ENCODE measurements at places on chromosomes 6 and 20.

DNA sequence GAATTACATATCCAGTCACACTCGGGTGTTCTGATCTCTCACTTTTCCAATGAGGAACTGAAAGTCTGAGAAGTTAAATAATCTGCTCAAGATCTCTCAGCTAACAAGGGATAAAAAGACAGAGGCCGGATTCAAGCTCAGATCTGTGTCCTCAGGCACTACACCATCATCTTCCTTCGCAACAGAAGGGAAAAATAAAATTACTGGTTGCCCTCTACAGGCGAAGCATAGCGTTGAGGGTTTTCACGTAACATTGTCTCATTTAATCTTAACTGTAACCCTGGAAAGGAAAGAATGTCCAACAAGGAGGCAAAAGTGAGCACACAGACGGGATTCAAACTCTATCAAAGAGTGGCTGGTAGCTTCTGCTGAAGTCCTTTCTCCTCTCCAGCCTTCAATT is 67.8 kb upstream of the ANKEF1 start:
- peak; percentile 14 for DNase-seq

DNA sequence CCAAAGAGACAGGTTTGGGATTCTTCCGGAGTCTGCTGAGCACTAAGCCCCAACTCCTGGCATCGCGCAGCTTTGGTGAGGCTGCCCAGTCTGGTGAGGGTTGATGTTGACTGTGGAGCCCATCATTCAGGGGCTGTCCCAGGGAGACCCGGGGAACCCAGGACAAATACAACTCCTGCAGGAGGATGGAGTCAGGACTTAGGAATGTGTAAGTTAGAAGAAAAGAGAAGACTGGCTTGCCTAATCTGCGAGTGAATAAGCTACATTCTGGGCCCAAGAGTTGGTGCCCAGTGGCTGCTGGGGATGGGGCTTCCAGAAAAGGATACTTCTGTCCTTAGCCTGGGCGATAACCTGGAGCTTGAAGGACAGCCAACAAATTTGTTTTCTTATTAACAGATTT is 47.9 kb downstream of the STK35 start:
- DNase-seq: no peak

GRCh38 chr6:148451690-148452089 is 109.1 kb downstream of the SASH1 start:
- no peak for DNase-seq

- DNase-seq: no peak
These were observed 100.0 kb downstream of the CRYBG1 start for GRCh38 chr6:106460481-106460880.

DNA sequence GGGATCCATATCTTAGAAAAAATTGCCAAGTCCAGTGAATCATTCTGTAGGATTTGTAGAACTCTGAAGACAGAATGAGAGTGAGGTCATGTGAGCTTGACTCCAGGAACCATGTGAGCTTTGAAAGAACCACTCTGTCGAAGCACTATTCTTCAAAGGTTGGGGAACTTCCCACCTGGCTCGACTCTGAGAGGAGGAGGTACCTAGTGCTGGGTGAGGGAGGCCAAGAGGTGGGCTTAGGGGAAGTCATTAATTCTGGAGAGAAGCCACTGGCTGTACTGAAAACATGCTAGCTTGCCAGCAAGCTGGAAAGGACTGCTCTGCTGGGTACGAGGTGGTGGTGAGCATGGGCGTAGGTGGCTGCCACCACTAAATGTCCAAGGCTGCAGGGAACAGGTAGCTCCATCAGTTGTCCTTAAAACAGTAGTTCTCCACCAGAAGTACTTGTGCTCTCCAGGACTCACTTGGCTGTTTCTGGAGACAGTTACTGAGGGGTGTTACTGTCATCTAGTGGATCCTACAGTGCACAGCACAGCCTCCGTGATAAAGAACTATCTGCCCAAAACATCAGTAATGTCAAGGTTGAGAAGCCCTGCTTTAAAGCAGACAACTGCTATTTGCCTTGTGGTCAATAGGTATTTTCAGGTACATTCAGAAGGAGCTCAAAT is 34.7 kb upstream of the SYNJ2 start:
- DNase-seq: peak; percentile 69

DNA sequence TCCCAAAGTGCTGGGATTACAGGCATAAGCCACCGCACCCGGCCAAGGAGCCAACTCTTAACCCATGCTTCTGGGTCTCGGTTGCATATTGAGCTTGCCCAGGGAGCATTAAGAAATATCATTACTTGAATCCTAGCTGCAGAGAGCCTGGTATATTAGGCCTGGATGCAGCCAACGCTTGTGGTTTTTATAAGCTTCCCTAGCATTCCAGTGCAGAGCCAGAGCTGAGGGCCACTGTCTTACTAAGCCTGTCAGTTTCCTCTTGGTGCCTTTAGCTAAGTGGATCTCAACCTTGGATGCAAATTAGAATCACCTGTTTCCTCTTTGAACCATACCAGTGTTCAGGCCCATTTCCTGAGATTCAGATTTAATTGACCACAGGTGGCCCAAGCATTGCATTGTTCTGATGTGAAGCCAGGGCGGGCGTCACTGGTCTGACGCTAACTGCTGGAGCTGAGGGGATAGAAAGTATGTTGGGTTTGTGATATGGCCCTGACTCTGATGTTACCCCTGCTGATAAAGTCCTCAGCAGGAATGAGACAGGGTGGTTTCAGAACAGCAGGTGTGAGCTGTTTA is 76.3 kb downstream of the BTBD3 start:
- no peak for DNase-seq

DNA sequence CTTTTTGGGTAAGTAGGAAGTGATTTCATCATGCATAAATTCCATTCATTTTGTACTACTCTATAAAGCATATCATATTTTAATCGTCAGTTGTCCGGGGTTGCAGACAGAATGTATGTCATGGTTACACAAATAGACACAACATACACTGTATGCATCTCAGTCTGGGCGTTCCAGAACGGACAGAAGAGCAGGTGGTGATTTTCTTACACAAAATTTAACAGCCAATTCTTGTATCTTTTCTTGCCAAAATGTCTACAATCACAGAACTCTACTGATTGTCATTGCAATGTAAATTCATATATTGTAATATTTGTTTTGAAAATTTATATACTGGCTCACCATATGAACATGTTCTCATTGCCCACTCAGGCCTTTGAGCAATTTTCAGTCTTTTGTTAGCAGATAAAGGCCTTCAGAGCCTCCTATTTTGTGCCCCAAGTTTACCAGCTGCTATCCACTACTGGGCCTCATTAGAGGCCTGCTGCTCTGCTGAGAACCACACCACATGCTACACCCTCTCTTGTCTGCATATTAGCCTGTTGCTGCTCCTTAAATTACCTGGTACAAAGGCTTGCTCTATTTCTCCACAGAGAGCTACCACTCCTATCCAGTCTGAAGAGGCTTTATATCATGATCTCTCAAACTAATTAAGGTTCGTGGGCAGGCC is 61.5 kb downstream of the PRDM13 start:
- peak; percentile 48 for DNase-seq

GRCh38 chr20:13461849-13462458 is 176.8 kb downstream of the TASP1 start:
- no peak for DNase-seq

- no peak for DNase-seq
These were observed 2.5 kb downstream of the SMIM13 start for GRCh38 chr6:11096109-11096508.

DNA sequence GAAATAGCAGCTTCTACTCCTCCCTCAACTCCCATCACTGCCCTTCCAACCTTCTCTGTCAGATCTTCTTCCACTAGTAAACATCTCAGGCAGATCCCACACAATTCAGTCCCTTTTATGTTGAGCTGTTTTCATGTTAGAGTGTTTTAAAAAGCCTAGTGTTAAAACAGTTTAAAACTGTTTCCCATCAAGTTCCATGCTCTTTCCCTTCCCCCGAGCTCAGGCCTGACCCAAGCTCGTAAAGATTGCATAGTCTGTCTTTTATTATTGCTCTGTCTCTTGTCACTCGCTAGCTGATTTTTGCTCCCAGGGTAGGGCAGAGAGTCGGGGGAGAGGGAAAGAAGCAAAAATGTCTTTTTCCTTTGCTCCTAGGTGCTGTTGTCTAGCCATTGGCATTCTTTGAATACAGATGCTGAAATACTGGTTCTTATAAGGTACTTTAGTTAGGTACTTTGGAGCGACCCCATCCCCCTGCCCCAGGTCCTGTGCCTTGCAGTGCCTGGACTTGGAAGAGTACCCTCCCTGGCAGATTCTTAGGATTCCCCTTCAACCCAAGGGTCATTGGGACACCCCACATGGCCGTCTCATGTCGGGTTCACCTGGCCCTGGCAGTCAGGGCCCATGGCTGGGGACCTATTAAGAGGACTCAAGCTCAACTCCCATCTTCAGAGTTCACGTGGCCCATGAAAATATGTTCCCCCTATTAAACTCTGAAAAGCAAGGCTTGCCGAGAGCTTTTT is 101.2 kb upstream of the ARMC2 start:
- DNase-seq: no peak

DNA sequence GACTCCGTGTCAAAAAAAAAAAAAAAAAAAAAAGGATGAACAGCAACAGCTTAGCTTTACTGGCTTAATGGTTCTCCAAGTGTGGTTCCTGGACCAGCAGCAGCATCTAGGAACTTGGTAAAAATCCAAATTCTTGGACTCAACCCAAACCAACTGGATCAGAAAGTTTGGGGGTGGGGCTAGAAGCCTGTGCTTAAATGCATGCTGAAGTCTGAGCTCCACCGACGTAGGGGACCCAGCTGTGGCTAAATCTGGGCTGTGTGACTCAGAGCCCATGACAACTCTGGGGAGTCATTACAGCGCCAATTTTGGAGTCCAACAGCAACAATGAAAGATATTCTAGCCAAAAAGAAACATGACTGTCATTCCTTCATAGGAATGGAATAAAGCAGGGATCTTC is 13.6 kb upstream of the CHD6 start:
- DNase-seq: no peak

DNA sequence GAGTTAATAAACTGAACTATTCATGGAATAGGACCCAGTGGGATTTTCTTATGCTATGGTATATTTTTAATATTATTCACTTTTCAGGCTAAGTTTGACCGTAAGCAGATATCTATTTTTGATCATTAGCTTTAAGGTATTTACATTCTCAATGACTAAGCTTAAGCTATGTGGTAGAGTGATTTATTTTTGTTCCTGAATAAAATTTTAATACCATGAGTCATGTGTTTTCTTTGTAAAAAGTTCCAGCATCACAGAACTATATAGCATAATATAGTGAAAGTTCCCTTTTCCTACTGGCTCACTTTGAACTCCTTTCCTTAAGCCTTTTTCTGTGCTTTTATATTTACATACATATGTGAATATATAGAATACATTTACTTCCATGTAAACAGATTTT is 75.8 kb downstream of the BCKDHB start:
- no peak for DNase-seq

- DNase-seq: no peak
These were observed 28.8 kb upstream of the ZBTB24 start for GRCh38 chr6:109511832-109512231.

GRCh38 chr6:447381-448165 is 56.0 kb downstream of the IRF4 start:
- no peak for DNase-seq

DNA sequence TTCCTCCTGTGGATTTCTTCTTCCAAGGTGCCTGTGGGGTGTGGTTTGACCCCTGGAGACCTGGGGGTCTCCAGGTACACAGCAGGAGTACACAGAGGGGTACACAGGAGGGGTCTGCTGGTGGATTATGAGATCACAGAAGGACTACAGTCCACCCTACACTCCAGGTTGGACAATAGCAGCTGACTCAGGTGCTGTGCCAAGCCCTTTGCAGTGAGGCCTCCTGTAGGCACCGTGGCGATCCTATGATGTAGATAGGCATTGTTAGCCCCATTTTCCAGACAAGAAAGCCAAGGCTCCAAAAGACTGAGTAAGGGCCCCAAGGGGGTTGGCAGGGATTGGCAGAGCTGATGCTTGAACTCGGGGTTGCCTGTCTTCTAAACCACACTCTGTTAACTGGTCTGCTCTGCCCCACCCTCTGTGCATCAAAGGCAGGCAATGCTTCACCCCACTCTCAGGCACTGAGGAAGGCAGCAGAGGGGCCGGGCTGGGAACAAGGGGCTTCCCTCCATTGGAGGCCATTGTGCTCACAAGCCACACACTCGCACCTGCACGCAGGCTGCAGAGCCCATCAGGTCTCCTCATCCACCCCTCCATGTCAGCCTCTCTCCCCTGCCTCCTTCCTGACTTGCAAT is 77.5 kb upstream of the SIRPA start:
- DNase-seq: no peak

- DNase-seq: no peak
These were observed 39.7 kb upstream of the ATXN1 start for GRCh38 chr6:16800942-16801341.

DNA sequence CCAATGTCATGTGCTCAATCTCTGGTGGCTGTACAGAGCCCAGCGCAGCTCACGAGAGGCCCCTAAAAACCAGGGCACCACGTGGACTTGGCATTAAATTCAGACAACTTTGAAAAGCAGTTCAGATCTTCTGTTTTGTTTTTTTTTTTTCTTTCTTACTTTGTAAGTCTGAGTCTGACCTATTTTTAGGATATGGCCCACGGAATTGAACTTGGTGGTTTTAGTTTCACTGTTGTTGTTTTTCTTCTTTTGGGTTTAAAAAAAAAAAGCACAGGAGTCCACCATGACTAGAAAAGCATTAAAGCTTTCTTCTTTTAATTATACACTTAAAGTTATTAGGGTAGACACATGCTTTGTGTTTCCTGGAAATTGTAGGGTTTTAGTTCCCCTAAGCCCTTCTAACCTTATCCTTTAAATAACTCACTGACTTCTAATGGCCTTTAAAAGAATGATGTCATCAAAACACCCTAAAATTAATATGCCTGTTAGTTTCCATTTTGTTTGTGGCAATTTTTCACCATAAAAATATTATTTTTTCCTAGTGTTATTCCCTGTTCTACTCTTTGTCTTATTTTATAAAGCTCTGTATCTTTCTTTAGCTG is 48.5 kb upstream of the CCN2 start:
- no peak for DNase-seq

DNA sequence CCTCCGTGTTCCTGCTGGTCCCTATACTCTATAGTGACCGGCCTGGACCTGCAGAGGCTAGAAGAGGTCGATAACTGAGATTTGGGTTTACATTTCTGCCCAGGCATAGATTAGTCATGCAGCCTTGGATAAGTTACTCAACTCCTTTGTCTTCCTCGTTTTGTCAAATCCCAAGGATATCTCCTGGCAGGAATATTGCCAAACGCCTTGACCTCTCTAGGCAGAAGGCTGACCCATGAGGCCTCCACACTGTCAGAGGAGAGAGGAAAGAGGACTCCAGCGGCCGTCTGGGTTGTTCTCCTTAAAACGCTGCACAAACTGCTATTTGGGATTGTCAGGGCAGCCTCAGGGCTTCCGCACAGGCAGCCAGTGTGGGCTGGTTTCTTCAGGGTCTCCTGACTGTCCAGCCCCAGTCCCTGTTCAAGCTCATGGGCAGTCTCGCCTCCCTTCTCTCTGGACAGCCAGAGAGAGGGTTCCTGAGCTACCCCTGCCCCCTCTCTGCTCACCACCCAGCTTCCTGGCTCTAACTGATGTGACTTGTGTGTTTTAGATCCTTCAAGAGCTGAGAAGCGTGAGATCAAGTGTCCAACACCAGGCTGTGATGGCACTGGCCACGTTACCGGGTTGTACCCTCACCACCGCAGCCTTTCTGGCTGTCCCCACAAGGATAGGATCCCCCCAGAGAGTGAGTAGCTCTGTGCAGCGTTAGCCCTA is 44.7 kb upstream of the PCMTD2 start:
- no peak for DNase-seq
